Fibroblast of skin of scalp (primary cell): ENCODE measurements at places on chromosomes 3 and 15.

DNA sequence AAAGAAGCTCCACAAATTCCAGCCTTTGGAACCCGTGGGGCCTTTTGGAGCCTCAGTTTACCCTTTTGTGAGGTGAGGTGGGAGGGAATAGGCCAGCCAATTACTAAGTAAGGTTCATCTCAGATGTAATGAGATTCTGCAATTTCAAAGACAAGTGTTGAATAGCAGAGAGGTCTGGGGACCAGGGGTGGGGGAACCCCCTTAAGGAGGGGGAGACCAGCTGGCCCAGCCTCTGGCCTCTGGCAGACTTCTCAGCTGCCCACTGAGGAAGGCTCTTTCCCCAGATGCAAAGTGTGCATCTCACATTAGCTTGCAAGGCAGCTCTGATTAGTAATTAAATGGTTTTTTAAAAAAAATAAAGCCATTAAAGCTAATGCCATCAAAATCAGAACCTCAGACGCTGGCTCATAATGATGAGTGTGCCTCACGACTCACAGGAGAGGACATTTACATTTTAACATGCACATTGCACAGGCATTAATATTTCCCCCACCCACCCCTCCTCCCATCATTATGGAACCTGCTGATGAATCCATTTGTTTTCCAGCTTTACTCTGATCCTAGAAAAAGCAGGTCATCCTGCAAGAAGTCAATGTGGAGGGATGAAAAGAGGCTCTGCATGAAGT is 176.7 kb upstream of the TLE3 start:
- no peak for DNase-seq

DNA sequence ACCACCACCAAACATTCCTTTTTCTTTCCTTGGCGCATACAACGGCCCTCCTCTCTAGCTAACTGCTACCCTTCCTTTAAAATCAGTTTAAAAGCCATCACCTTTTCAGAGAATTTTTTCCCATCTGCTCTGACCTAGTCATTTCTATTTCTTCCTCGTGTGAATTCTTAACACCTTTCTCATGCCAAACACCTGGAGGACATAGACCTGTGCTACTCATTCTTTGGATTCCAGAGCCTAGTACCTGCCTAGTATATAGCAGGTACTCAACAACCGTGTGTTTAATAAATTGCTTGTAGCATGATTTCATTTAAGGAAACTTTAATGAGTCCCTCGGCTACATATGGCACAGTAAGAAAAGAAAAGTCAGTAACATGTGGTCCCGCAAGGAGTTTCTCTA is 2.0 kb upstream of the TPM1 start:
- DNase-seq, result no peak

GRCh38 chr3:176005564-176005963 is 1146.4 kb downstream of the NAALADL2 start:
- DNase-seq, result no peak

- DNase-seq, result no peak
Measured at GRCh38 chr3:123376451-123377242, 72.2 kb downstream of the ADCY5 start.

GRCh38 chr15:96888764-96889163 is 558.3 kb downstream of the NR2F2 start:
- DNase-seq, result no peak

GRCh38 chr3:35658686-35659085 is 19.4 kb downstream of the ARPP21 start:
- no peak for DNase-seq

GRCh38 chr15:41992151-41992802 is 19.9 kb upstream of the EHD4 start:
- no peak for DNase-seq

DNA sequence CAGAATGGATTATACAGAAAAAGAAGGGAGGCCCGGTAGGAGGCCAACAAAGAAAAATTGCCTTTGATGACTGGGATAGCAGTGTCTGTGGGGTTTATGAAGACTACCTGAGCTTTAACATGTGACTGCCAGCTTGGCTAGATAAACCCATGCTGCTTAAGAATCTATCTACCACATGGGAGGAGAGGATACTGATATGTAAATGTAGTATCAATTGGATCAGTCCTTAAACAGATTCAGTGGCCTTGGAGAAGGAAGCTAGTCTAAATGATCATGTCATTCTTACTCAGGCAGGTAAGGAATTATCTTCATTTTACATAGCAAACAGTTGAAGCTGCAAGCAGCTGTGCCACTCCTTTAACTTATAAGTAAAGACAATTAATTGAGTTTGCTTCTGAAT is 50.0 kb upstream of the SYNPR start:
- DNase-seq, result no peak

DNA sequence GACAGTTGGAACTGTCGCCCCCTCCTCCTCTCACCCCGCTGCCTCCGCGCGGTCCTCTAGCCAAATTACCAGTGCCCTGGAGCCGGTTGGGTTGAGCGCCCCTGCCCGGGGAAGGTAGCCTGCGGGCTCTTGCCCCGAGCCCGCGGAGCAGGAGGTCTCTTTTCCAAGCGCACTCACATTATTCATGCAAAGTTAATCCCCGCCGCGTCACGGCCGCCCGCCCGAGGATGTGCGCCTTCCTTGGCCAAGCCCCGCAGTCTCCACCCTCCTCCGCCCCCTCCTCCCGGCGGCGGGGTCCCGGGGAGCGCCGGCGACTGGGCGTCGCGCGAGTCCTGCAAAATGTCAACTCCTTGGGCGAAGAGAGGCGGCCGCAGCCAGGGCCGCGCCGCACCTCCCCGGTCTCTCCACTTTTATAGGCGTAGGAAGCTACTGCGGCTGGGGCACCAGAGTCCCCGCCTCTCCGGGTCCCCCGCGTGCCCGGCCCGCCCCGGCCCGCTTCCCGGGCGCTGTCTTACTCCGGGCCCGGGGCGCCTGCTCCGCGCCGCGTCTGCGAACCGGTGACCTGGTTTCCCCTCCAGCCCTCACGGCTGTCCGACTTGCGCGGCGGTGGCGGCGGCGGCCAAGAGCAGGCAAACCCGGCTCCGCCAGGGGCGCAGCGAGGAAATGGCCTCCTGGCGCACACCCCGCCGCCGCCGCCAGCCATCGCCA is at the start of gene THRB:
THRB (minus strand) TSS at position 233 of the 708 bp plus-strand sequence.
- DNase-seq, result peak; percentile 63

GRCh38 chr3:101902041-101902440 is 52.7 kb downstream of the NFKBIZ start:
- DNase-seq, result peak; percentile 92

DNA sequence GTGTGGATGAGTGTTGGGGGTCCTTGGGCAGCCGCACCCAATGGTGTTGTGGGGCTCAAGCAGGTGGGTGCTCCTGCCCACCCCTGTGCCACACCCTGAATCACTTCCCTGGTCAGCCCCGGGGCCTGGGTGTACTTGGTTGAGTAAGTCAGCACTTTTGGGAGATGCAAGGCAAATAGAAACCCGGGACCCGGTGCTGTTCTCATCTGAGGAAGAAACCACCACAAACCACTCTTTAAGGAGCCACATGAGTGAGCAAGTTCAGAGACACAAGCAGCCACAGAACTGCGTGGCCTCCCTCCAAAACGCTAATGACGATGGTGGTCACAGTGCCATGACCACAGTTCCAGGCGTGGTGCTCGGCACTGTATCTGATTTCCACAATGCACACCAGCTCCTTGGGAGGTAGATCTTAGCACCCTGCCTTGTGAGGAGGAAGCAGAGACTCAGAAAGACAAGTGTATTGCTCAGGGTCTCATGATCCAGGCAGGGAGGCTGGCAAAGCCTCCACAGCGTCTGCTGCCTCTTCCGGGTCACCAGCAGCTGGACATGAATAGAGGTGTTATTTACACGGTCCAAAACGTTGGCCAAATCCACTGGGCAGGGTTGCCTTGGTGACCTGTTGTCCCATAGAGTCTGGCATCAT is 118.2 kb upstream of the ALDH1A3 start:
- DNase-seq, result no peak

GRCh38 chr3:52712291-52713212 is 6.6 kb downstream of the SPCS1 start:
- DNase-seq, result no peak

DNA sequence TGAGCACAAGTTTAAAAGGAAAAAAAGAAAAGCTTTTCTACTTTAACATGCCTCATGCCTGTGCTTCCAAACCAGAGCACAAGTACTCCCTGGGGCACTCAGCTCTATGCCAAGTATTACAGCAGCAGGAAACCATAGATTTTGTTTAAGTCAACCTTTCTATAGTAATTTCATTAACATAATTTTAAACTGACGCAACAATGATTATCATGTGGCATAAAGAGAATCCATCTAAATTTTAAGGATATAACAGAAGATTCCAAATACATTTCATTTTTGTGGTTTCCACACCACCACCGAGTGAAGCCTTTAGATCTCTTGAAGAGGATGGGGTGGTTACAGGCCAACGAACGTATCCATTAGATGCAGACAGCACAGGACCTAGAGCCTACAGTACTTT is 112.1 kb downstream of the TNIK start:
- DNase-seq, result peak; percentile 90

- no peak for DNase-seq
Measured at GRCh38 chr3:23880703-23881339, 36.0 kb downstream of the NKIRAS1 start.
